ENCODE measurements at places on chromosomes 3 and 15.

DNA sequence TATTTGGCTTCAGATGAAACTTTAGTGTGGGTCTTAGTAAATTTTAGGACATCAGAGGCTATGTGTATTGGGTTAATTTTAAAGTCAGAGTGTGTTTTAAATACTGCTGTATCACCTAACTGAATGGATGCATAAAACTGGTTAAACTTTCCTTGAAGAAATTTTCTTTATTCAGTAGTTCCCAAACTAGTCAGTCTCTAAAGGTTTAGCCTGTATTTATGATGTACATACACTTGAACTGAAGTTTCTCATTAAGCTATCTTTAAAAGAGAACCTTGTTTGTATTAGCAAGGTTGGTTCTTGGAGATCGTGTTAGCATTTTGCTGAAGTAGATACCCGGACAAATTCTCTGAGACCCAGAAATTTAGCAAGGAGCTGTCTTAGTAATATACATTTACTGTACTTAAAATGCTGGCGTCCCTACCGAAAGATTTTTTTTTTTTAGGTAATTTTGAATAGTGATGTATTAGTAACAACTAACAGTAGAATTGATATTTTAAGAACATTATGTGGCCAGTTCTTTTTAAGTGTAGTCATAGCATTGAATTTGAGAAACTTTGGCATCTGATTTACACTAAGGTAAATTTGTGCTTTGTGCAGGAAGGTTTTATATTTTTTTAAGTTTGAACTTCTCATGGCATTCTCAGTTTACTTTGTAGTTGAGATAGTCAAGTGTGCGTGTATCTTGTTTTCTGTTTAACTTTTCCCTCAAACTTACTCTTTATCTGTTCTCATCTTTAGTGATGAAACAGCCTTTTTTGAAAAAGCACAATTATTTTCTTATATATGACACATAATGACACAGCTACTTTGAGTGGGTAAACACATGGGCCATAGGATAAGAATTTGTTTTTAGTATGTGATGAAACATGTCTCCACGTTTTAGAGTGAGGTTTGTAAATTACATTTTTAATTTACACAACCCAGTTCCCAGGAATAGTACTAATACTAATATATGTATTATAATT lies 2.9 kb downstream of the DIPK2A start:
- no peak for DNase-seq

GRCh38 chr3:9730657-9731205 lies 804 bp upstream of the BRPF1 start:
- no peak for DNase-seq

DNA sequence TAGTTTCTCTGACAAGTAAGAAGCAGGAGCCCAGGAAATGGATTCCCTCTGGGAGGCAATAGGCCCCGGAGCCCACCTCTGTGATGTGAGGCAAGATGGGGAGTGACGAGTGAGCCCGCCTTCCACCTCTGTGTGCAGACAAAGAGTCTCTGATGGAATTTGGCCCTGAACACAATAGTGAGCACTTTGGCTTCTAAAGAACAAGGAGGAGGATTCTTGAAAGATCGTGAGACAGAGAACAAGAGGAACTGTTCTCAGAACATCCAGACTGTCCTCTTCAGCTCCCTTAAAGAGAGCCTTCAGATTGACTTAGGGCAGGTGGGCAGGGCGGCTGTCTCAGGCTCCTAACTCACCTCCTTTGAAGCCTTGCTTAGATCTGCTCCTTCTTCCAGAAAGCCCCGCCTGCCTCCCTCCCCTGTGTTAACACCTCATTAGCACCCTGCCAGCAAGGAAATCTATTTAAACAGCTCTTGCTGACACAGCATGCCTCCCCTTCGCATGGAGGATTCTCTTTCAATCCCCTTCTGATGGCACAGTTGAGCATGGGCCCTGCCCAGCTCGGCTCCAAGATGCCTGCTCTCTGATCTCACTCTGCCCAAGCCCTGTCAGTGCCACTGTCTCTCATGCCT lies 430.3 kb downstream of the NTRK3 start:
- no peak for DNase-seq

GRCh38 chr15:100687582-100688141 lies 85.3 kb downstream of the ASB7 start:
- no peak for DNase-seq

DNA sequence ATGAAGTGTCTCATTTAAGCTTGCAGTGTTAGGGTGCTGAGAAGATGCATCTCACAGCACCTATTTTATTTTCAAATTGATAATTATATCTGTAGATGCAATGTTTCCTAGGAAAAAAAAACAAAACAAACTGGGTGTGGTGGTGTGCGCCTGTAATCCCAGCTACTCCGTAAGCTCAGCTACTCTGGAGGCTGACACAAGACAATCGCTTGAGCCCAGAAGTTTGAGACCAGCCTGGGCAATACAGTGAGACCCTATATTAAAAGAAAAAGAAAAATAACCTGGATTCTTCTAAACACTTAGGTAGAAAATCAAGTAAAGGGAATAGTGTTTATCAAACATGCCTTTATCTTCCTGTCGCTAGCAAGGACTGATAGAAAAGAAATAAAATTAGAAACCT lies 1.9 kb downstream of the MINDY2 start:
- no peak for DNase-seq

DNA sequence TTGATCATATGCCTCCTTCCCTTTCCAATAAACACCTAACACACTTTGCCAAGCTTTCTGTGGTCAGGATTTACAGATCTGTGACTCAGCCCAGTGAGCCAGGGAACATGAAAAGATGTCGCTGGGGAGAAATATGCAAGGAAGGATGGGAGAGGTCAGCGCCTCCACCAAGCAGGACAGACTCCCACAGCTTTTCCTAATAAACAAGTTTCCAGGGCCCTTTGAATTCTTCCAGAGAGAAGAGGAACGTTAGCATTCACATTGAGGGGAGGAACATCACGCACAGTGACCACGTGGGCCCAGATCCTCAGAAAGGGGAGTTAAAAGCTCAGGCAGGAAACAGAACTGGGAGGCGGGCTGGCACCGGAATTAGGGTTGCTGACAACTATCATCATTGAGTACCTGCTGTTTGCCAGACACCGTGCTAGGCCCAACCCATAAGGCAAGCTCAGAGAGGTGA lies 33.3 kb upstream of the MRPS22 start:
- no peak for DNase-seq

DNA sequence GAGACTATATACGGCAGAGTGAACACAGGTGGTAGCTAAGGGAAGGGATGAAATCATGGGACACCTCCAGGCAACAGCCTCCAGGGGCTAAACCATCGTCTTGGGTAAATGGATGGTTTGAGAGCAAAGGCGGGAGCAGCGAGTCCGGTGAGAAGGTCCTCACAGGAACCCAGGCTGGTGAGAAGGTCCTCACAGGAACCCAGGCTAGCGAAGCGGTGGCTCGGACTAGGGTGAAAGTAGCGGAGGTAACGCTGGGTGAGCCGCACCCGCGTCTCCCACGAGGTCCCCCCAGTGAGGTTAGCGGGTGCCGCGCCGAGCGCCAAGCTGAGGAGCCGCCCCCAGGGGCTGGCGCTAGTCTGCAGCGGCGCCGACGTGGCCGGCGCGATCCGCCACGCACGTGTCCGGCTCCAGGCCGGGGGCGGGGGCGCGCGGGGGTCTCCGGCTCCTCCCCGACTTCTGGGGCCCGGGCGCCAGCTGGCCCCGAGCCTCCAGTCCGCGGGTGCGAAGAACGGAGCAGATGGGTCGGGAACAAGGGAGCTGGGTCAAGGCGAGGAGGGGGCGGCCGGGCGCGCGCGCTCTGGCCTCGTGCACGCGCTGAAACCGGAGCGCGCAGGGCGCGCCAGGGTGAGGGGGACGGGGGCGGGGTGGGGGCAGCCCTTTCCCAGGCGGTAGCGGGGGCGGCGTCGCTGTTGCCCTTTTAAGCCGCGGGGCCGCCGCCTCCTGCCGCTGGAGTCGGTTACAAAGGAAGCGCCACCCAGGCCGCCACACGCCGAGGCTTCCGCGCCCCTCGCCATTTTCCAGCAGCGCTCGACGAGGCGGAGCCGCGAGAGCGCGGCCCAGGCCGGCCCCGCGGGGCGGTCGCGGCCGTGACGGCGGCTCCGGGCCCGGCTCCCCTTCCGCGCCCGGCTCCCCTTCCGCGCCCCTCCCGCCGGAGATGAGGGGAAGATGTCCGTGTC lies at the start of gene UBE2Q2:
UBE2Q2 (plus strand) TSS at position 726 of the 956 bp plus-strand sequence; CDS start at position 946, 220 bp downstream.
- no peak for DNase-seq

DNA sequence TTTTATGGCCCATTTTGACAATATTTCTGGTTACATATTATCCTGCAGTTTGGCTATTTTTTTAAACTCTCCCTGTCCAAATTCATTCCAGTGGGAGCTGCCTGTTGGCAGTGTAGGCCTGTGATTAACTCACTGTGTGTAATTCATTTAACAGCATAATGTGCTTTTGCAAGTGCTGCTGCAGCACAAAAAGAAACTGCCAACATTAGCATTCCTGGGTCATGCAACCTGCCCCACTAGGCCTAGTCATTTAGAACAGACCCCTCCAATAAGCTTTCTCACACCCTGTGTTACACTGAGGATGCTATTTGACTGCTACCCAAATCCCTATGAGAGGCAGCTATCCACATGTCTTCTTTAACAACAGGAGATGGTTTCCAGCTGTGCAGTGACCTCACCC lies 251.2 kb upstream of the UBE2E2 start:
- no peak for DNase-seq

DNA sequence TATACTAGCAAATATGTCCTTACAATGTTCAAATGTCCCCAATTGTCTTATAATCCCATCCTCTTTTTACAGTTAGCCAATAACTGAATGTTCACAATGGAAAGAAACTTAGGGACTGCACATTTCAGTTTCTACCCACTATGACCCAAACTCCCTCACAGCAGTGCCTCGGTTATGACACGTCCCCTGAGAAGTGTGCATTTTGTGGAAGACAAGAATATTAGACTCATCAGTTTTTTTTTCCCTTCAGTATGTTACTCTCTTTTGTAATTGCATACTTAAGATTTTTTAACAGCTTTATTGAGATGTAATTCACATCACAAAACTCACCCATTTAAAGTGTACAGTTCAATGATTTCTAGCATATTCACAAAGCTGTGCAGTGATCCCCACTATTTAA lies 64.8 kb downstream of the IGF2BP2 start:
- DNase-seq = no peak

DNA sequence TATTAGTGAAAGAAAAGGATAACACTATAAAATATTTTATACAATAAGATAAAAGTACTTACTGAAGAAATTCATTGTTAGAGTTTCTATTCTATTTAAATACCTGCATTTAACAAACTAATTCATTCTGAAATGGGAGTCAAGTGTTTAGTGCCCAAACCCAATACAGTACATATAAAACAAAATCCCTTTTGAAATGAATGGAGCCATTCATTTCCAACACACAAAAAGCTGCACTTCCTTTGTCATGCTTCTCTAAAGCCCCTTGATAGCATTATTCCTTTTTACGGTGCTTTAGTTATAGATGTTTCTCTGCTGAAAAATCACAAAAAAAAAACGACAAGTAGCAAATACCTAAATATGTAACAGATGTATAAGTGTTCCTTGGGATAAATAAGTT lies 596.3 kb downstream of the ZIC1 start:
- DNase-seq = no peak

DNA sequence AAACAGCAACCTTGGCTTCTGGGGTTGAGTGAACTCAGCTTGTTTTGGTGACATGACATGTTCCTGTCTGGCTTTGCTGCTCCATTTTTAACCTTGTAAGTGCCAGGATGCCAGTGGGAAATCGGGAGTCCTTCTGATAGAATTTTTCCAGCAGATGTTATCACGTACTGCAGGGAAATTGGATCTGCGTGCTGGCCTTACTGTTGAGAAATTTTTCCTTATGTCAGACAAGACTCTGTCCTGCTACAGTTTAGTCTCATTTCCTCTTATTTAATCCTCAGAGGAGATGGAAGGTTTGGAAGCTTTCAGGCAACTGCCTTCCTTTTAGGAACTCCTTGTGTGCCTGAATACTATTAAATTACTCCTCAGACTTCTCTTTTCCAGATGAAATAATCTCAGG lies 80.6 kb downstream of the PGPEP1L start:
- DNase-seq = no peak

DNA sequence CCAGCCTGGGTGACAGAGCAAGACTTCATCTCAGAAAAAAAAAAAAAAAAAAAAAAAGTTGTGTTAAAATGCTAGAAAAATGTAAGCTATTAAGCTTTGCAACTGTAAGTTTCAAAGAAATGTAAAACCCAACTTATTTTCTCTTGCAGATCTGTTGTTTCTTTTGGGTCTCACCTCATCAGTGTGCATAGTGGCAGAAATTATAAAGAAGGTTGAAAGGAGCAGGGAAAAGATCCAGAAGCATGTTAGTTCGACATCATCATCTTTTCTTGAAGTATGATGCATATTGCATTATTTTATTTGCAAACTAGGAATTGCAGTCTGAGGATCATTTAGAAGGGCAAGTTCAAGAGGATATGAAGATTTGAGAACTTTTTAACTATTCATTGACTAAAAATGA lies 25.6 kb downstream of the ASTE1 start:
- no peak for DNase-seq

DNA sequence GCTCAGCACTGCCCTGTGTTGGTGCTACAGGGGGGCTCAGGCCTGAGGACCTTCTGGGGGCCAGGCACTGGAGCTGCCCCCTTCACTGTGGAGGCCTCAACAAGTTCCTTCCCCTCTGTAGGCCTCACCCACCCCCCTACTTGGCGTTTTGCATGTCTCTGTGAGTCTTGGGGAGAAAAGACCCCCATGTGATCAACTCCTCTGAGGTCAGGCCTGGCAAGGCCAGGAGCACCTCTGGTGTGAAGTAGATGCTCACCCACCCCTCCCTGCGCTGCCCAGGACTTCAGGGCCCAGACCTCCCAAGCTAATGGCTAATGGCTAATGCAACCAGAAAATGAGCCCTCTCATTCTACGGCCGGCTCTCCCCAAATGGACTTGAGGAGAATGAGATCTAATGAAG lies 34.2 kb upstream of the CHRNB4 start:
- DNase-seq = no peak

DNA sequence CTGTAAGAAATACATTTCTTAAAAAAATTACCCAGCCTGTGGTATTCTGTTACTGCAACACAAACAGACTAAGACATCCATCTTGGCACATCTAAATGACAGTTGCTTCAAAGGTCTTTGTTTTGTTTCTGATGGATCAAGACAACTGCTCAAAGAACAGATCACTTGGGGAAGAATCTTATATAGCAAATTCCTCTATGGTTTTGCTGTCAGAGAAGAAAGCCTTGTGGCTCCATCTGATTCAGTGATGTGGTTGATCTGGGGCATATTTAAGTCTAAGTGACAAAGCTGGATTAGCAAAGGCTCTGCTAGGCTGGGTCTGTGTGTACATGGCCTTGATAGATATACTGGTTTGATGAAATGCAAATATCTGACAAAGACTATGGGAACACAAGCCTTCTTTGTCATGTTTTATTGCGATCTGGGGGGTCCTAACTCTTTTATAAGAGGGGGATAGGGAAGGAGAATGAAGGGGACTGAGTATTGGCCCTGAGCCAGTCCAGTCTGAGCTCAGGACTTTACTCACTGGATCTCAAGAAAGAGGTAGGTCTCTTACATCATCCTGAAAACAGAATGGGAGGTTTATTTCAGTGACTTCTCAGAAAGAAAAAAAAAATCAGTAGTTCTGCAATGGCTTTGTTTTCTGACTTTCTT lies 14.3 kb upstream of the LIMD1 start:
- no peak for DNase-seq

All from Panc1 (cell line).